ENCODE measurements at places on chromosomes 3 and 15. TPM values are rescaled to one million over a fixed set of nuclear protein-coding genes. Genes with fewer than 3 reads are reported as not detected.

The FSD2 gene
- total RNA-seq = 0.86 TPM

The SH3GL3 gene
- 1.8 TPM for total RNA-seq

The ZBED2 gene
- total RNA-seq = 8.2 TPM

The CYP11A1 gene
- 1.1 TPM for total RNA-seq

The DAG1 gene
- total RNA-seq = 69.1 TPM

GRCh38 chr3:71269906-71270305 is 313.6 kb downstream of the FOXP1 start:
- no peak for DNase-seq

- DNase-seq = no peak
These were observed 237.9 kb downstream of the ZMAT3 start for GRCh38 chr3:178833695-178834094.

DNA sequence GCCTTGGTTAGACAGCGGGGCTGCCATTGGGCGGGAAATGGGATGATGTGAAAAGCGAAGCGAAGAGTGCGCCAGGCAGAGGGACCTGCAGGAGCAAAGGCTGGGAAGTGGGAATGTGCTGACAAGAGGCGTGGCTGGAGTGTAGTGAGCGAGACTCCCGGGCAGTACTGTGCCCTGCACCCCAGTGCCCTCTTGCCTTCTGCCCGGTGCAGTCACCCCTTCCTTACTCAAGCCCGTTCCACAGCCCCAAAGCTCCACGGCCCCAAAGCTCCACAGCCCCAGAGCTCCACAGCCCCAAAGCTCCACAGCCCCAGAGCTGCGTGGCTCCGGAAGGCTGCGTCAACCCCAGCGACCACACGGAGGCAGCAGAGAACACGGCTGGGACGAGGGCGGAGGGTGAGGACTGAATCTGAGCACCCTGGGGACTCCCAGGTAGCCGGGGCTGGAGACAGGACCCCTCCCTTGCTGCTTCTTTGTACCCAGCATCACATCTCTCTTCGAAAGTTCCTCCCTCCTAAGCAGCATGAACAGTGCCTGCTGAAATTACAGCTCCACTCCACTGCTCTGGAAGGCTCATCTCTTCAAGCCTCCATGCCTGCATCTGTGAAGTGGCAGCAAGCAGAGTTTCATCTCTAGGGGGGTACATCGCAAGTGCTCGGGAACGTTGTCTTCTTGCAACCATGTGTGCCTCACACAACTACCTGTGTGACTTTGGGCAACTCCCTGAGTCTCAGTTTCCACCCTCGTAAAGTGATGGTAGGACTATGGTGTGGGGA is 108.9 kb downstream of the FBLN2 start:
- DNase-seq = peak; percentile 88

DNA sequence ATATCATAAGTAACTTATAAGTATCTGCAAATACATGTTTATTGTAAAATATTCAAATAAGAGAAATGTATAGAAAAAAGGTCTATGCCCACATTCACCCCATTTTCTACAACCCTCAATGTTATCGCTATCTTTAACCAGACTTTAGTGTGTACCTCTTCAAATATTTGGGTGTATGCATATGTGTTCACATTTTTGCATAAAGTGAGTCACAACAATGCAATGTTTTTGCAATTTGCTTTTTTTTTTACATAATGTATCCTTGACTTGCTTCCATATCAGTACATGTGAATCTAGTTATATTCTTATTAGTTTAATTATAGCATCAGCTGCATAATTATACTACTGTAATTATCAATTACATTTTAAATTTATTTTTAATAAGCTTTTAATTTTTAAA is 117.3 kb upstream of the LYSMD4 start:
- no peak for DNase-seq

DNA sequence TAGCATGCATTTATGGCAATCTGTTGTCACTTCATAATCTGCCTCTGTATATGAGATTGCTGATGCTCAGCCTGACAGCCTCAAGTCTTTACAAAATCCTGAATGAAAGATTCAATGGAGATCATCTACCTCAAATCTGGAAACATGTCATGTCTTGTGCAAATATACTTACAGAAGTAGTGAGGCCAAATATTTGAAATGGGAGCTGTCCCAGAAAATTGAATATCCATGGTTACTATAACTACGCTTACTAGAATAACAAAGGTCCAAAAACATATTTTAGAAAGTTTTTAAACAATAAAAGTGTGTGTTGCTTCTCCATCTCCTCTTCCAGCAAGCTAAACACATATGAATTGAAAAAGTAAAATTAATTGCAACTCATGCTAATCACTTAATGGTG is 133.2 kb upstream of the DPH6 start:
- no peak for DNase-seq

- no peak for DNase-seq
These were observed 88.0 kb downstream of the CRTC3 start for GRCh38 chr15:90617668-90618097.

GRCh38 chr3:177236704-177237103 is 39.4 kb upstream of the TBL1XR1 start:
- DNase-seq = no peak

DNA sequence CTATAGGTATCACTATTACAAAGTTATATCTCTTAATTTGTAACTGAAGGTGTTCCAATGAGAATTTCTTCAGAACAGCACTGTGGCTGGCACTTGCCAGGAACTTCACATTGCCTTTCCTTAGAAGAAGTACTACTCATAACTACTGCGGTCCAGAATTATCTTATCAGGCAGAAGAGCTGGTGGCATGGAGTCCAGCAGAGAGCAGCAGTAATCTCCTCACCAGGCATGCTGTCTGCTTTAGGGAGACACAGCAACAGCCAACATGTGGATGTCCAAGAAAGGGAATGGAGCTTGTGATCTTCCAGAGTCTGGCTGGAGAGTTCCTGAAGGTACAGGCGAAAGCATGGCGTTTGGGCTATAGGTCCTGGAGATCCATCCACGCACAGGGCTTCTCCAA is 919.7 kb upstream of the NR2F2 start:
- DNase-seq = no peak

DNA sequence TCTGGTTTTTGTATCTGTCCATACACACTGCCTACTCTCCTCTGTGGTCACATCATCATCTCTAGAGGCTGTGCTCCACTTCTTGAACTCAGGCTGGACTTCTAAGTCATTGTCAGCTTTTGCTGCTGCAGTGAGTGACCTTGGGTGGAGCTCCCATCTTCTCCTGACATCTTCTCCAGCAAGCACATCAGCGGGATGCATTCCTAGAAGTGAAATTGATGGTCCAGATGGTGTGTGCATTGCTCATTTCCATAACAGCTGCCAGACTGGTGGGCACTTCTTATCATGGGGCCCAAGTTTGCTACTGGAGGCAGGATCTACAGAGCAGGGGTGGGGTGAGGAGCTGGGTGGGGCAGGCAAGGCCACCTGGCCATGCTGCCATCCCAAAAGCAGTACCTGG is 109.9 kb downstream of the DNAJB8 start:
- no peak for DNase-seq

- no peak for DNase-seq
These were observed 60.1 kb downstream of the ITGA11 start for GRCh38 chr15:68371851-68372250.

DNA sequence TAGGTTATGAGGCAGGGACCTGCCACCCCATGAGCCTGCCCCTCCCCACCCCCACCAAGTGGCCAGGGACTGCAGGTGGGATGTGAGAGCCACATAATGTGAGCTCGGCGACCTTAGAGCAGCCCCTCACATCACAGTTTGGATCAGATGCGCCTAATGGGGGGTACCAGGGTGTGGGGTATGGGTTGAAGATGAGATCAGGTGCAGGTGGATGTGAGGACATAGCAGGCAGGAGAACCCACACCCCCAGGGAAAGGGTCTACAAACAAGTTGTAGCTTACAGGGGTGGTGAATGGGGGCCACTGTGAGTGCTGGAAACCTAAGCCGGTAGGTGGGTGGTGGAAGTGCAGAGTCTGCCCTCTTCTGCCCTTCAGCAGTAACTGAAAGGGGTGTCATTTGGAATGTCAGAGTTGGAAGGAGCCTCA is 94.0 kb downstream of the CORO2B start:
- no peak for DNase-seq

- DNase-seq = no peak
These were observed 72.3 kb downstream of the FGF12 start for GRCh38 chr3:192655040-192655439.

DNA sequence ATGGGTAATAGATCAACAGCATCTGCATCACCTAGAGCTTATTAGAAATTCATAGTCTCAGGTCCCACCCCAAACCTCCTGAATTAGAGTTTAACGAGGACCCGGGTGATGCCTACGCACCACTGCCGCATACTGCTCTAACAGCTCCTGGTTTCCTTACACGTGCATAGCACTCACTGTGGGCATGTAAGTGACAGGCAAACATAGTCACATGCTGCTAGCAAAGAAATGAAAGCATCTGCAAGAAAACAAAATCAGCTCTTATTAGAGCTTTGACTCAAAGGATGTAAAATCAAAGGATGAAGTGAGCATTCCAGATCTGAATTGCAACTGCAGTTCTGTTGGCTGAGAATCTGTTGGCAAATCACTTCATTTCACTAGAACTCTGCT is 19.1 kb upstream of the RIOX2 start:
- DNase-seq = no peak

- no peak for DNase-seq
These were observed 1.1 kb upstream of the PARP15 start for GRCh38 chr3:122576174-122576940.

DNA sequence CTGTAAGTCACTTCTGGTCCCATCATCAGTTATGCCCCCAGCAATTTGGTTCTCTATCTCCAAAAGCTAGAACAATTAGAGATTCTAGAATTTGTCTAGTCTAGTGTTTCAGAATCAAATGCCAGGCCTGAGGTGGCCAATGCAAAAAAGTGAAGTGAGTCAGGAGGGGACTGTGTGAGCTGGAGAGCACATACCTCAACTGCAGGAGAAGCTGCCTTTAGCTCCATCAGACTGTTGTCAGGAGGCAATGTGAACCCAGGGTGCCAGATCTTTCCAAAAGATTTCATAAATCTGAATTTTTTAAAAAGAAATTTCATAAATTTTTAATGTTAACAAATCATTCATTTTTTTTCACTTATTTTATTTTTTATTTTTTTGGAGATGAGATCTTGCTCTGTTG is 80.7 kb upstream of the EOMES start:
- no peak for DNase-seq

GRCh38 chr15:63856711-63857460 is 23.1 kb upstream of the HERC1 start:
- no peak for DNase-seq

DNA sequence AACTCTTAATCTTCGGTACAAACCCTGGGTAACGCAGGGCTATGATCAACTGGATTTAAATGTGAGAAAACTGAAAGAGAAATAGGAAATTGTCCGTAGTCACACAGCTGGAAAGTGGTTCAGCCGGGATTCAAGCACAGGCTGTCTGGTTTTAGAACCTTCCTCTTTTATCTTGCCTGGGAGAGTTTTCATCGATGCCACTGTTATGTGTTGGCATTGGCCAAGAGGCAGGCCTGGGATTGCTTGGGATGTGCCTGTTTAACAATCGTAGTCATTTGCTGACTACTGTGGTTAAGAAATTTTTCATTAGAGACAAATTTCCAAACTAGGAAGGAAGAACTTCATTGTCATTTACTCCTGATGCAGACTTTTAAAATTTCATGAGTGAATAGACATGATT is 4.3 kb downstream of the MCTP2 start:
- DNase-seq = no peak

DNA sequence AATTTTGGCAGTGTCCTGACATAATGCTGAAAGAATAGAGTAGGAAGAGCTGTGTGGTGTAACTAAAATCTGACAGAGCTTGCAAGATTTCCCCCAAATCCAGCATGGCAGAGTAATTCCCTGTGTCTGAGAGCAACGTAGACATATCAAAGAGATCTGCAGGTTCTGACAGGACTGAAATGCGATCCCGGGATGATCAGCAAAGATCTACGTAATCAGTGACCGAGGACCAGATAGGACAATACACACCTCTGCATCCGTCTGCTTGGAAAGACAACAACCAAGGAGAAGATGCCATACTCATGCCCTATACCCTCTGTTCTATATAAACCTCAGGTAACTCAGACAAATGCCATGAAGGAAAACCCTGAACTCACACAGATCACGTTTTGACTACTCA is 26.6 kb upstream of the SYNPR start:
- no peak for DNase-seq

GRCh38 chr3:134754768-134755559 is 40.1 kb upstream of the EPHB1 start:
- DNase-seq = no peak

DNA sequence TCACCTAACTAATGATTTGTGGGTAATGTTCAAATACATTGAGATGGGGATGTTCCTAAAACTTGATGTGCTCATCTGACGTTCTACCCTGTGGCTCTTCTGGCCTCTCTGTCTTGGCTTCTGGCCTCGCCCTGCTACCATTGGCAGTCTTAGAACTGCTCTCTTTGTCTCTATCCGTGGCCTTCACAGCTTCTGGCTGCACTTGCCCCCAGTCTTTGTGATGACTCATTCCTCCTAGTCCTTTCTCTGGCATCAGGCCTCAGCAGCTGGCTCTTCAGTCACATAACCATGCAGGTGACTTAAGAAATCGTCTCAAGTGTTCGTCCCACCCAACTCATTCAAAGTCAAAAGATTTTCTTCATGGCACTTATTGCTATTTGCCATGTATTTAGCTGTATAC is 188.1 kb downstream of the BBX start:
- no peak for DNase-seq

- DNase-seq = no peak
These were observed 742 bp downstream of the TNK2 start for GRCh38 chr3:195907684-195907933.

DNA sequence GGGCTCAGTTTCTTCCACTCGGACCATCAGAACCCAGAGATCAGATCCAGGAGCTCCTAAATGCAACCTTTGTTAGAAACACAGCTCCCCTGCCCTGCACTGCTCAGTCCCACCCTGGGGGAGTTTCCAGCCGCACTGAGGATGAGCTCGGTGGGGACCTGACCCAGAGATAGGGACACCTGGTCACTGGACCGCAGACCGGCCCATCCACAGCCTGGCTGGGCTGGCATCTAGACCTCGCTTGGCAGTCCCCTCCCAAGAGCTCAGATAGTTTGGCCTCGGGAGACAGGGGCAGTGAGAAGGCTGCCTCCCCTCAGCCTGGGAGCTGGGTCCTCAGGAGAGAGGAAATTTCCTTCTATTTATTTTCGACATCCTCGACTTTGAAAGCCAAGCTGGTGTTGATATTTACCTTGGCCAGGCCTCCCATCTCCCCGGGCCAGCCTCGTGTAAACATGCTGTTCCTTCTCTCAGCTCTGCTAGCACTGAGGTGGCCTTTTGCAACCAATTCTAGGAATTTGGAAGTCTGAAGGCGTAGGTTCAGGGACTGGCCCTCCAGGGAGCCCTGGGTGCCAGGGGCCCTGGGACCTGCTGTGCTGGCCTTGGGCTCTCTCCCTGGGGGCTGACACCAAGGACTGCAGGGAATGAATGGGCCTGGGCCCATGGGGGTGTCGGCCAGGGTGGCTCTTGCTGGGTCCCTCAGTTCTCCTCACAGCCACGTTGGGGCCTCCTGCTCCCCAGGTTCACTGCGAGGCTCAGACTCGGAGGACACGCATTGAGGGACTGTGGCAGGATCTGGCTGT is 90.1 kb downstream of the VGLL4 start:
- no peak for DNase-seq

- peak; percentile 12 for DNase-seq
These were observed 112.7 kb upstream of the PRR23C start for GRCh38 chr3:139157161-139157932.
